ENCODE measurements at places on chromosomes 6 and 20.

DNA sequence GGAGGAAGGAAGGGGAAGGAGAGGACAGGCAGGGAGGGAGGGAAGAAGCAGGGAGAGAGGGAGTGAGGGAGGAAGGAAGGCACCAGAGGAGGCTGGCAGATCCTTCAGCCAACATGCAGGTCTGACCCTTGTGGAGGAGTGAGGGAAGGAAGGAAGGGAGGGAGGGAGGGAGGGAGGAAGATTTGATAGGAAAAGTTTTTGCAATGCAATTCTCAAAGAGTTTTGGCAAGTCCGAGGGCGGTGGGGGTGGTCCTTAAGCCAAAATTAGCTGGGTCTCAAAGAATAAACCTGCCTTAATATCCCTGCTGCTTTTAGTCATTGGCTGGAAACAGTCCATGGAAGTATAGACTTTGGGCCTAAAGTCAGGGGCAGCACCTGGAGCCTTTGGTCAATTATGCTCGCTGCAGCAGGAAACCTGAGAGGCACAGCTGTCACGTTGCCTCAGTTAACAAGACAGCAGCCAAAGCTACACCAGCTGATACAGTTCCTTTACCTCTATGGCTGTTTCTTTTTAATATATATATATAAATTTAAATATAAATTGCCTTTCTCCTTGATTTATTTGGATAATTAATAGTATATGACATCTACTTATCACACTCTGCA is 115.7 kb upstream of the RALGAPA2 start:
- DNase-seq, result no peak

GRCh38 chr6:31125162-31125561 is 4.9 kb upstream of the CDSN start:
- DNase-seq, result no peak

- DNase-seq, result no peak
These were observed 110.4 kb upstream of the SCAF8 start for GRCh38 chr6:154622618-154623336.

DNA sequence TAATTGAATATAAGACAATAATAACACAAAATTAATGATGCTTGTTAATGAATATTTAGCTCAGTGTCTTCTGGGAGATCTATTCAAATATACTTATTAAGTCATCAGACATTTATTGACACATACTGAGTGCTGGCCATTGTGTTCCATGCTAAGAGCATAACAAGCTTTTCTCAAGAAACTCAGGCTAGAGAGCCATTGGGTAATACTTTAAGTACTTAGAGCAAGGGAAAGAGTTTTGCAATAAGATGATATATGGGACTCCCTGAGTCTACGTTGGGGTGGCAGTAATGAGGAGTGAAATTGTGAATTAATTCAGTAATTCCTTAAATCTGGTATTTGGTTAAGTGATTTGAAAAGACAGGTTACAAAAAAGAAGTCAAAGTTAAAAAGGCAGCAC is 11.1 kb downstream of the TMEM200A start:
- no peak for DNase-seq

DNA sequence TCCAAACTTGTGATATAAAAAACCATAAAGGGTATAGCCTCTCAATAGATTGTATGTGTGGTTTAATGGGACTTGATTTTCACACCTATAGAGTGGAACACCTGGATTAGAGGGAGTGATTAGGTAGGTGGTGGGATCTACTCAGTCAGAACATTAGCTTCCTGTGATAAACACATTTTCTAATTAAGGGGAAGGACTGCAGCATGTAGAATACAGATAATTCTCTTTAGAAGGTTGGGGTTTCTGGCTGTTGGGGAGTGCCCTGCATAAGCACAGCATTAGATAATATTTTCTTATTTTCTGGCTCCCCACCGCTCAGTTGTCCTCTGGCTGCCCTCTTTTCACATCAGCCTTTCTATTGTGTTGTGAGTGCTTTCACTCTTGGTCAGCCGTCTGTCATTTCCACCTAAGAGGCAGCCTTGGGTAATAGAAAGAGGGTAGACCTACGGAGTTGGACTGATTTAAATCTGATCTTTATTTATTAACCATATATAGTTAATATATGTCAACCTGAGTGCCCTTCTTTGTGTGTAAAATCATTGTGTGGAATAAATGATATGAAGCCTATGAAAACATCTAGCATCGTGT is 8.0 kb downstream of the CSE1L start:
- no peak for DNase-seq

GRCh38 chr6:120564779-120565178 is 769.5 kb downstream of the TBC1D32 start:
- DNase-seq, result no peak

GRCh38 chr20:20931632-20932031 is 174.5 kb downstream of the LINC00237 start:
- DNase-seq, result no peak

- DNase-seq, result no peak
These were observed 184.3 kb upstream of the OLIG3 start for GRCh38 chr6:137678451-137678850.

DNA sequence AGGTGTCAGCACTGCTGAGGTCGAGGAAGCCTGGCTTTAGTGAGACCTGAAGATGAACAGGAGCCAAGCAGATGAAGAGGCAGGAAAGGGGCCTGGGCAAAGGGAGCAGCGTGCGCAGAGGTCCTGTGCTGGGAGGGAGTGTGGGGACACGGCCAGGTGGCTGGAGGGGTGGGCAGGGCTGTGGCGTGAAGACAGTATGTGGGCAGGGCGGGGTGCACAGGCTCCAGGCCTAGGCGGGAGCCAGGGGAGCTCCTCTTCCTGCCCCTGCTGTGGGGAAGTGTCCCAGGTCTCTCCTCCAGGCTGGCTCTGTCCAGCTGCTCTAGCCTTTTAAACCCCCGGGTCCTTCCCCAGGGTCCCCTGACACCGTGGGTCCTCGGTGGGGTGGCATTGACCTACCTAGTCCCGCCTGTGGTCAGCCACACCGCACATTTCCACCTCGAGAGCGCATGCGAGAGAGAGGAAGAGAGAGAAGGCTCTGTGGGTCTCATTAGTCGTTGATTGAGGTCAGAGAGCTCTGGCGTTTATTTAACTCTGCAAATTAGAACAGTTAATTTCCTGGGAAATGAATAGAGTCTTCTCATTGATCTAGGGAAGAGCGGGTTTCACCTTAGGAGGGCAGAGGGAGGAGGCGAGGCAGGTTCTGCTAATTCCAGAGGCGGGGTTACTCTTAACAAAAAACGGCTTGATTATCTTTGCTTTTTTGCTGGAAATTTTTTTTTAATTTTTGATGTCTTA is 68.8 kb downstream of the CDH4 start:
- DNase-seq, result no peak

- DNase-seq, result no peak
These were observed 15.3 kb downstream of the TRAF3IP2 start for GRCh38 chr6:111590209-111590980.

DNA sequence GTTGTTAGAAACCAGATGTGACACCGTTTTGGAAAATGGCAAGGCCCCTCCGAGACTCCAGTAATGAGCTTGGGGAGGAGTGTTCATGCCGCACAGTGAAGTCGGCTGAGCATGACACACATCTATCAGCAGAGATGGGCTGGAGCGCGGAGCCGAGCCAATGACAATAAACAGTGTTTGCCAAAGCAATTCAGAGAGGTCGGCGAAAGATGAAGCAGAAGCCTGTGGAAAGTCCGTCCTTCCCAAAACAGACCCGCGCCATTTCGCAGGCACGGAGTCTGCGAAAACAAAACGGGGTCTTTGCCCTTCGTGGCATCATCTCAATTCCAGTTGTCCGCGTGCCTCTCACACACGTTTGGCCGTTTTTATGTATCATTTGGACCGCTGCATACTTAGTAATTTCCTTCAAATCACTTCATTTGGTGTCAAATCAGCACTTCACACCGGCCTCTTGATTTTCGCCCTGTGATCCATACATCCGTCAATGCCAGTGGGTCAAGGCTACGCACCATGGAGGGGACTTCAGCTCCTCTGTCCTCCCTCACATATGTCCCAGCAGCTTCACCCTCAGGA is 71.3 kb downstream of the SULF2 start:
- DNase-seq, result no peak
